ENCODE measurements at places on chromosomes 2 and 18. TPM values are rescaled to one million over a fixed set of nuclear protein-coding genes. Genes with fewer than 3 reads are reported as not detected.

MIB1 gene
- 30.7 TPM for total RNA-seq

TMX3 gene
- total RNA-seq = 58.2 TPM

DSG4 gene
- not detected for total RNA-seq

RAPH1 gene
- total RNA-seq = 48.2 TPM

GPR35 gene
- total RNA-seq = not detected

EPC2 gene
- 19.6 TPM for total RNA-seq

NEU2 gene
- not detected for total RNA-seq

LHCGR gene
- total RNA-seq = not detected

RHBDD1 gene
- 43.4 TPM for total RNA-seq

HOXD12 gene
- not detected for total RNA-seq

POMC gene
- total RNA-seq = not detected

Measured in HFFc6 (cell line).